Stimulated activated CD8-positive, alpha-beta memory T cell treated with anti-CD3 and anti-CD28 coated beads, Interleukin-4, amount 100 ng/mL, for 4 hours (primary cell): ENCODE measurements at places on chromosomes 6 and 20.

- no peak for DNase-seq
These were observed 82.7 kb downstream of the UST start for GRCh38 chr6:148829415-148830101.

GRCh38 chr20:5843054-5843592, 92.9 kb downstream of the SHLD1 start:
- no peak for DNase-seq

GRCh38 chr6:83758533-83758932, 49.6 kb upstream of the SNAP91 start:
- DNase-seq = no peak

DNA sequence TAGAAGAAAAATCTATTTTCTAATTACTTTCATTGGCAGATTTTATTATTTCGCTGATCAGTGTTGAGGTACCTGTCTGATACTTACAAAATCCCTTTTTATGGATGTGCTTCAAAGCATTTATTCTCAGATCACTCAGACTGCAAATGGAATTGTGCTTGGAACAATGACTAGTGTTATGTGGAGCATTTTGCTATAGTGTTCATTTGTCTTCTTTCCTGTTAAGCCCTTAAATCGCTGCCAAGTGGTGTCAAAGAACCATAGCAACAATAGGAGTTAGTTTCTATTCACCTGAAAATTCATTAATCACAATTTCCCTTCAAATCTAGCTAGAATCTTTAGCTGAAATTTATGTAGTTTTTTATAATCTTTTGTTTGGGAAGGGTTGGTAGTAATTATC, 29.8 kb downstream of the SMPDL3A start:
- DNase-seq = no peak

GRCh38 chr6:62265906-62266525, 20.0 kb downstream of the KHDRBS2 start:
- no peak for DNase-seq

- DNase-seq = no peak
These were observed 359.2 kb downstream of the GJA1 start for GRCh38 chr6:121794630-121795029.

- no peak for DNase-seq
These were observed 72.0 kb upstream of the F13A1 start for GRCh38 chr6:6392214-6393068.

DNA sequence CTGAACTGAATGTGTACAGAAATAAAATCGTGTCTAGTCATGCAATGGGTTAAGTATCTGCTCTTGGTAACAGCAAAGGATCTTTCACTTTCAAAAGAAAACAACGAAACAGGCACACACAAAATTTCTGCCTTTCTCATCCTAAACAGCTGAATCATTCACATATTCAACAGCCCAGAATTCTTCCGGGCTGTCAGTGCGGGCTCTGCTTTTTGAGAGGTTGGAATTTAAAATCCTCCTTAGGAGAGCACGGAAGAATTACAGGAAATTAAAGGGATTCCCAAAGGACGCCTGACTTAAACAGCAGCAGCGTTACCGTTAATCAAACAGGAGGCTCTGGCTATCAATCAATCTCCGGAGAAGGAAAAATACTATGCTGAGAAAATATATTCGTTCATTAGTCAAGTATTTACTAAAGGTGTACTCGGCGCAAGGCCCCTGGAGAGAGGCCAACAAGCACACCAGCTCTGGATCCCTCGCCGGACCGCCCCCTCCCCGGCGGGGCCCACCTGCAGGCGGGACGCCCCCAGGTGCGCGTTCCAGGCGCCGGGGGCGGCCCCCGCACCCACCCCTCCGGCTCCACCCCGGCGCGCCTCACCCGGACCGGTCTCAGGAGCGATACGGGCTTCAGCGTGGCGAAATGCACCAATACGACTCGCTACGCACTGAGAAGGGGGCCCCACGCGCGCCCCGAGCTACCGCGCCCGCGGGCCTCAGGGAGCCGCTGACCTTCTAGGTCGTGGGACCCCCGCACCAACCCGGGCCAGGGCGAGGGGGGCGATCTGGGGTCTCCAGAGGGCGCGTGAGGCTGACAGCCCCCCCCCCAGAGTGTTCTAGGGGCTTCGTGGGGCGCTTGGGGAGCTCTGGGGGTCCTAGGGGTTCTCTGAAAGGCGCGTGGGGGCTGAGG, 1.0 kb downstream of the NAPB start:
- DNase-seq = no peak
